NCI-H345 (cell line): ENCODE measurements at places on chromosomes 13 and 19.

DNA sequence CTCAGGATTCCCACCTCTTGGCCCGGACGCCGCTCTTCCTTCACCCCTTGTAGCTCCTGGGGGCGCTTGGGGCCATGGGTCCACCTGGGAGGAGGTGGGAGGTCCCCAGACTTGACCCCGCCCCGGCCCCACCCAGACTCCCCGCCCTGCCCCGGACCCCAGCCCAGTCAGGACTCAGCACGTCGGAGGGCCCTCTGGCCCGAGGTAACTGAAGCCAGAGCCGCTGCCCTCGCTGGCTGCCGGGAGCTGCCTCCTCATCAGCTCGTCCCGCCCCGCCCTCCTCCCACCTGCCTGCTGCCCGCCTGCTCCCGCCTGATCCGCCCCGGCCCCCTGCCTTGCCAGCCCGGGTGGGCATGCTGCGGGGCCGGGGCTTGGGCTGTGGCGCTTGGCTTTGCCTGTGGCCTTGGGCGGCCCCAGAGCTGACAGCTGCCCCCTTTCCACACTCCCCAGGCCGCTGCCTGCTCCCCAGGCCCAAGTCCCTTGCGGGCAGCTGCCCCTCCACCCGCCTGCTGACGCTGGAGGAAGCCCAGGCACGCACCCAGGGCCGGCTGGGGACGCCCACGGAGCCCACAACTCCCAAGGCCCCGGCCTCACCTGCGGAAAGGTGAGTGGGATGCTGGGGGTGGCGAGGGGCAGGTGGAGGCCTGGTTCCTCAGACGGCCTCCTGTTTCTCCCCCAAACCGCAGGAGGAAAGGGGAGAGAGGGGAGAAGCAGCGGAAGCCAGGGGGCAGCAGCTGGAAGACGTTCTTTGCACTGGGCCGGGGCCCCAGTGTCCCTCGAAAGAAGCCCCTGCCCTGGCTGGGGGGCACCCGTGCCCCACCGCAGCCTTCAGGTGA is 9.4 kb downstream of the ARHGAP33 start:
- DNase-seq, result no peak

- DNase-seq, result no peak
Observed at GRCh38 chr13:51955816-51956603, 55.2 kb downstream of the ATP7B start.

DNA sequence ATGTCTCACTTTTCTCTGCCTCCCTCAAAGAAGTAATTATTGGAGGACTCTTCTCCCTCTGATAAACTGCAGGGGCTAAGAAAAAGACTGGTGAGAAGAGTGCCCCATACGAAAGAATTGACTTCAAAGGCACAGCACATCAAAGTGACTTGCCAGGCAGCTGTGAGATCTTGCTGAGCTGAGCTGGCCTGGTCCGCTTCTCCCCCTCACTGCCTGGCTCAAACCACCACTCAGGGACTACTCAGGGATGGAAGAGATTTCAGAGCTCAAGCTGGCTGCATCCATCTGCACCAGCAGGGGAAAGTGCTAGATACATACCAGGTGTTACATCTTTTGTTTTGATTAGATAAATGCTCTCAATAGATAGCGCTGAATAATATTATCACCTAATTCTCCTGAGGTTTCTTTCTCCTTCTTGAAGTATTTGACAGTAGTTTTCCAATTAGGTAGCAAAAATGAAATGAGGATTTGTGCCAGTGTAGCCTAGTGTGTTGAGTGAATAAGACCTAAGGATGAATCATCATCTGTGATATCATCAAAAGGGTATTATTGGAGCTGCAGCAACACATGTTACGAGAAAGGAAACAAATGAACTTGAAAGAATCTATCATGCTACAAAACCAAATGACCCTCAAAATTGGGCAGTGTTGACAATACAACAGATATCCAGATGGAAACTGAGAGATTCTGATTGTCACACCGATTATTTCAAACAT is 379.8 kb downstream of the TBC1D4 start:
- no peak for DNase-seq

- DNase-seq, result no peak
Observed at GRCh38 chr13:31528176-31528575, 211.2 kb upstream of the RXFP2 start.

DNA sequence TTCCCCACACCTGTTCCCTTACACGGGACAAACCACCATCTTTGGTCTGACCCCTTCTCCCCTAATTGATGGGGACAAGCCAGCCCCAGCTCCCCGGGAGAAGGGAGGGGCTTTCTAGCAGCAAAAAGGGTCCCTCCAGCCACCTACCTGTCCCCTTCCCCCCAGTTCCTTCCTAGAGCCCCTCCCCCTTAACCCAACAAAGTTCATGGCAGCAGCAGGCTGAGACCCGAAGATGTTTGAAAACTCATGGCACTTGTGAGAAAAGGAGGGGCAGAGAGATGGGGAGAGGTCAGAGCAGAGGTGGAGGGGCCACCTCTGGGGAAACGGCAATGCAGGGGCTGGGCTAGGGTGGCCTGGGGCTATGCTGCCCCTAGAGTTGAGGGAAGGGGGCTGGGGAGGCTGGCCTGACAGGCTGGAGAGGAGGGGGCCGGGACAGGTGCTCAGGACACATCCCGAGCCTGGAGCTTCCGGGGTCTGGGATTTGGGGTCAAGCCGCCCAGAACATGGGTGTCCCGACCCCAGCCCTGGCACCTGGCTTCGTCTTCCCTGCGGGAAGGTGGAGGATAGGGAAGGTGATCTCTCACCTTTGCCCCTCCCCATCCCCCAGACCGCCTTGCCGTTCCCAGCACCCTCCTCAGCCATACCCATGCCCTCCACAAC is 12.5 kb upstream of the ASF1B start:
- no peak for DNase-seq

DNA sequence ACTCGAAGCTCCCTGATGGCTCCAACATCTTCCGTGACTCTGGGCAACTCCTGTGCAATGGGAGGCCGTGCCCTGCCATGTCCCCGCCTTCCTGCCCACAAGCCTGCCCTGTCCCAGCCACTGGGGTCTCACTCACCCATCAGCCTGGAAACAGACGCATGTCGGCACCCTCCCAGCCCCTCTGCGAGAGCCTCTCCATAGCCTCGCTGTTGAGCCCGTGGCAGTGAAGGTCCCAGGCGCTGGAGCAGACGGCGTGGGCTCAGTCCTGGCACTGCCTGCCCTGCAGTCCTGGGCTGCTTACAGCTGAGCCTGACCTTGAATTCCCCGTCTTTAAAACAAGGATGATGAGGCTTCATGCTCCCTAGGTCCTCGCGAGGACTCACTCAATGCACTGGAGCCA is 37.0 kb downstream of the MCF2L start:
- no peak for DNase-seq

- no peak for DNase-seq
Observed at GRCh38 chr19:9808855-9809824, 9.7 kb downstream of the FBXL12 start.

DNA sequence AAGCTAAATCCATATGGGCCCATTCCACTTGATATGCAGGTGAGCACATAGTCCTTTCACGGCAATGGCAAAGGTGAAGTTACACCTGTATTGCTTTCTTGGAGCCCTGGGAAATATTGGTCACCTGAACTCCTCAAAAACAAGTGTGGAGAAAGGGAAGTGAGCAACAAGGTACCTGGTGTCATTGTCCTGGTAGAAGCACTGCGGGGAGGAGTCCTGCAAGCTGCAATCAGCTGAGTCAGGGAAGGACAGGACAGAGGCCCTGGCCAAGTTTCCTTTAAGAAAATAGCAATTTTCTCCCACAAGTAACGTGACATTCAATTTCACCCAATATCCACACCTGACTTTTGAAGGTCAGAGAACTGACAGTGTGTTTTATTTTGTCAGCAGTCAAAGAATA is 389.1 kb downstream of the IRS2 start:
- no peak for DNase-seq

DNA sequence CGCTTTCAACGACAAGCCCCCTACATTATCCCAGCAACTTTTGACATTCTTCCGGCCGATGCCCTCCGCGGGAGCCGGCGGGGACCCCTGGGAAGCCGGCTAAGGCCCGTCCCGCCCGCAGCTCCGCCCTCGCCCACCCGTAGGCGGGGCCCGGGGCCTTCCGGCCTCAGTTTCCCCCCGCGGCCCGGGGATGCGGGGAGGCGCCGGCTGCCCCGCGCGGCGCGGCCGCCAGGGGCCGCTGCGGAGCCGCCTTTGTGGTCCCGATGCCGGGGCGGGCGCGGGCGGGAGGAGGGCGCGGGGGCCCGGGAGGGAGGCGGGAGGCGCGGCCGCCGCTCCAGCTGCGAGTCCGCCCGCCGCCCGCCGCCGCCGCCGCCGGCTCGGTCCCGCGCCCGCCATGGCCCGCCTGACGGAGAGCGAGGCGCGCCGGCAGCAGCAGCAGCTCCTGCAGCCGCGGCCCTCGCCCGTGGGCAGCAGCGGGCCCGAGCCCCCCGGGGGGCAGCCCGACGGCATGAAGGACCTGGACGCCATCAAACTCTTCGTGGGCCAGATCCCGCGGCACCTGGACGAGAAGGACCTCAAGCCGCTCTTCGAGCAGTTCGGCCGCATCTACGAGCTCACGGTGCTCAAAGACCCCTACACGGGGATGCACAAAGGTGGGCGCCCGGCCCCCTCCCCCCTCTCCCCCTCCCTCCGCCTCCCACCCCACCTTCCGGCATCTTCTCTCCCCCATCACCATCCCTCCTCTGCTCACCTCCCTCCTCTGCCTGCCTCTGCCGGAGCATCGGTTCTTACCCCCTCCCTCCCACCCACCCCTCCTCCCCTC is at the start of gene CELF5:
Gene CELF5 (plus strand): TSS at position 316 of the 823 bp plus-strand sequence. CDS start 79 bp downstream, at position 395.
- peak; percentile 72 for DNase-seq

DNA sequence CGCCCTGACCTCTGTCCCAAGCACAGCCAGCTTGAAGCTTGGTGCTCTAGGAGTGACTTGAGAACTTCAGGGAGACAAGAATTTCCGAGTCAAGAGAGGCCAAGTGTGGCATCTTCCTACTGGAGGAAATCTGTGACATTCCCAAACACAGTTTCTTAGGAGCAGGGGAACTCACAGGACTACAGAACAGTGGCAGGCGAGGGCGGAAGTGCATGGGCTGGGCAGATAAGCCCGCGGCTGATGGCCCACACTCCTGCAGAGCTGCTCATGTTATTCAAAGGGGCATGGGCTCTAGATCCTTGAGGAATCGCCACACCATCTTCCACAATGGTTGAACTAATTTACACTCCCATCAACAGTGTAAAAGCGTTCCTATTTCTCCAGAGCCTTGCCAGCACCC is 168.8 kb downstream of the KATNAL1 start:
- no peak for DNase-seq

- no peak for DNase-seq
Observed at GRCh38 chr13:102901056-102901455, 55.2 kb downstream of the ERCC5 start.

- no peak for DNase-seq
Observed at GRCh38 chr19:2014731-2015607, 545 bp downstream of the BTBD2 start.

DNA sequence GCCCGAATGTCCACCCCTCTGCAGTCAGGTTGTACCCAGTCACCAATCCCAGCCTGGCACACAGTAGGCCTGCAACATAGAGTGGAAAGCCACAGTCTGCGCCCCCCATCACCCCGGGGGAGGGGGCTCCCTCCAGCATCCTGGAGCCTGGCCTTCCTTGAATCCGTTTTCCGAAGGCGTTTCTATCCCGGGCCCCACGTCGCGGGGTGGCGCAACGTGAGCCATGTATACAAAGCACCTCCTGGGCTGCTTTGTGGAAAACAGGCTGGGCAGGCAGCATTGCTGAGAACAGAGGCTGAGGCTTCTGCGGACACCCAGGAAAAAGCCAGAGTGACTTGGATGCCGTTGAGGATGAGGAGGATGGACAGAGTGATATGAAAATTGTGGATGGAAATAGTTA is 103.3 kb upstream of the USP29 start:
- no peak for DNase-seq

DNA sequence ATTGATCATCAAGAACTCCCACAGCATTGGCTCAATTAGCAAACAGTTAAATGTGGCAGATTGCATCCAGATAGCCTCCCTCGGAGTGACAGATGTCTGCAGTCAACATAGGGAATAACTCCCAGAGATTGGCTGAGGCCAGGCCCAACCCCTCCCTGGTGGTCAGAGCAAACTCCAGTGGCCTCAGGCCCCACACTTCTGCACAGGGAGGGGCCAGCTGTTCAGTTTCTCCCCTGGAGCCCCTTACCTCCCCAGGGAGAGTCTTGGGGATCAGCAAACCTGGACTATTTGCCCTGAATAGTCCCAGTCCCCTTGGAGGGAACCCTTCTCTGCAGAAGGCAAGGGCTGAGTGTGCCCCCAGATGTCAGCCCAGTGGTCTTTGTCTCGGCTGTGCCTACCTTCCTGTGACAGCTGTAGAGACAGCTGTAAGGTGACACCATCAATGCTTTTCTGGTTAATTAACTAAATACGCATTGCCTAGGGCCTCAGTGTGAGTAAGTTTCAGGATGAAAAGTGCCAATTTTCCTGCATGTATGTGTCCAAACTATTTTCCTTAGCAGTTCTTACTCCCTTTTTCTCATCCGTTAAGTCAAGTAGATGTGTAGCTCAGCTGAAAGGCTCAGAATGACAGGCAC is 102.7 kb upstream of the UQCRFS1 start:
- DNase-seq, result peak; percentile 40

DNA sequence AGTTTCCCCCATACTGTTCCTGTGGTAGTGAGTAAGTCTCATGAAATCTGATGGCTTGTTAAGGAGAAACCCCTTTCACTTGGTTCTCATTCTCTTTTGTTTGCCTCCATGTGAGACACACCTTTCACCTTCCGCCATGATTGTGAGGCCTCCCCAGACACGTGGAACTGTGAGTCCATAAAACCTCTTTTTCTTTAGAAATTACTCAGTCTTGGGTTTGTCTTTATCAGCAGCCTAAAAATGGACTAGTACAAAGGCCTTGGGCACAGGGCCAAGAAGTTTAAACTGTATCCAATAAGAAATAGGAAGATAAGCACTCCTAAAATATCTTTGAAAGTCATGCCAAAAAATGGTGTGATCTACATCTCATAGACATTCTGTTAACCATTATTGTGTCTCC is 176.9 kb downstream of the TBC1D4 start:
- no peak for DNase-seq

DNA sequence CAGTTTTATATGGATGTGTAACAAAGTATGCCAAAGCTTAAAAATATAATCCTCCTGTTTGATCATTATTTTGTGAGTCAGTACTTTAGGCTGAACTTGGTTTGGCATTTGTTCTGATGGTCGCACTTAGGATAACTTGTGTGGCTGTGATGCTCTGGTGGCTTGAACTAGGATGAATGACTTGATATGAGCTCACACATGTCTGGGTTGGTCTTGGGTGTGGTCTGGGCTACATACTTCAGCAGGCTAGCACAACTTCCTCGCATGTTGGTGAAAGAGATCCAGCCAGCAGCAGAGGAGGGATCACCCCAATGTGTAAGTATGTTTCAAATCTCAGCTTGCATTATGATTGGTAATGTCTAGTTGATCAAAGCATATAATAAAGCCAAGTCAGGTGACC is 969.1 kb upstream of the PCDH9 start:
- no peak for DNase-seq

DNA sequence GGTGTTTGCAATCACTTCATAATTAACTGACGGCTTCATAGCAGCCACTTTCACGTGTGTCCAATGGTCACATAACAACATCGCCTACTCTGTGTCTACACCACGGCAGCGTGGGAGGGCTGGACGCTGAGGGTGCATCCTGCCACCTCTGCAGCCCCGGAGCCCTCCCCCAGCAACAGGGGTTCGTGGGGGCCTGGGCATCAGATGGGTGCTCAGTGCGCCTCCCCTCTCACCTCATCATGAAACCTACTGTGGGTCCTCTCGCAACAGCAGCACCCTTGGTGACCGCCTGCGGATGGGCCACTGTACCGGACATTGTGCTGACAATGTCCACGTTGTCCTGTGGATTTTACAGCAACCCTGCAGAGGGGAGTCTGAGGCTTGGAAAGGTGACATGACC is 193.5 kb downstream of the UQCRFS1 start:
- no peak for DNase-seq
